ENCODE measurements at places on chromosomes 3 and 15. TPM values are rescaled to one million over a fixed set of nuclear protein-coding genes. Genes with fewer than 3 reads are reported as not detected.
A peak's percentile ranks its signal among the peaks of the same experiment; 100 is the strongest.

KBTBD13 gene
- not detected for total RNA-seq

LRTM1 gene
- not detected for total RNA-seq

PLCB2 gene
- 104 TPM for total RNA-seq

AADACL2 gene
- not detected for total RNA-seq

NRG4 gene
- not detected for total RNA-seq

RYR3 gene
- total RNA-seq = not detected

ZMYND10 gene
- 2.4 TPM for total RNA-seq

TP63 gene
- total RNA-seq = 0.58 TPM

BRK1 gene
- 106 TPM for total RNA-seq

CD200 gene
- 0.67 TPM for total RNA-seq

KCNMB3 gene
- total RNA-seq = 1.4 TPM

CCDC80 gene
- 0.35 TPM for total RNA-seq

CCR8 gene
- 47.6 TPM for total RNA-seq

MLF1 gene
- total RNA-seq = 2.4 TPM

SNX22 gene
- 0.35 TPM for total RNA-seq

LMAN1L gene
- not detected for total RNA-seq

- DNase-seq = no peak
These were observed 49.9 kb downstream of the TSC22D2 start for GRCh38 chr3:150458001-150458400.

- peak; percentile 83 for DNase-seq
These were observed 399 bp downstream of the MYO9A start for GRCh38 chr15:72117486-72118016.

GRCh38 chr3:171829841-171830517, 13.2 kb upstream of the TMEM212 start:
- no peak for DNase-seq

DNA sequence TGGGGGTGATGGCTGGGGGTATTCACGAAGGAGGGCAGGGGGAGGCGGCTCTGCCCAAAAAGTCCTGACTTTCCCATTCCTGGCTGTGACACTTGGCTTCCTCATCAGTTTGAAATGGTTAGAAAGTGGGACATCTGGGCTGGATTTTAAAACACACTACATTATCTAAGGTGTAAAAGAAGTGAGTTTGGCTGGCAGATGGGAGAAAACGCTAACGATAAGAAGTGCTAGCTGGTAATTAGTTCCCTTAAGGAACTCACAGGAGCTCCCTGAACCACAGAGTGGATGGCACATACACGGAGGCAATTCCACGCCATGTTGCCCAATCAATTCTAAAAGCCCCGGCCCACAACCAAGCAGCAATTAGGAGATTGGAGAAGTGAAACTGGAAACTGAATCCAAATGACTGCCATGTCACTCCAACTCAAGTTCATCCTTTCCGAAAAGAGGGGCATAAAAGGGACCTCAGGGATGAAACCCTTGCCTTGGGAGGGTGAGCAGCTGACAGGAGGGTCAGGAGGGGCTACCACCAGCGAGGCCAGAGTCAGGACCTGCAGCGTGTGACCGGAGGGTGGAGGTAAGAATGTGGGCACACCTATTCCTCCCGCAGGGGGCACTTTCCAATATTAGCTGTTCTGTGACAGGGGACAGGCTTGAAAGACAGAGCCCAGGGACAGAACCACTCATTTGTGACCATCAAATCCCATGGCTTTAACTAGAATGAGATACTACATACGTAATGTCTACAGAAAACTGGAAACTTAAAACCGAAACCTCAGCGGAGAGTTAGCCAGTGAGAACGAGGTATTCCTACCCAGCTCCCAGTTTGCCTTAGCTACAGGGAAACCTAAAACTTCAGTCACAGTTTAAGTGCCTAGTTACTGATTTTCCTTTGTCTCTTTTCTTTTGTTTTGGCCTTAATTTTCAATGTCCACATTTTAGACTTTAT, 95.3 kb upstream of the OXTR start:
- no peak for DNase-seq

GRCh38 chr3:197463279-197463678, 92.5 kb downstream of the BDH1 start:
- DNase-seq = no peak

DNA sequence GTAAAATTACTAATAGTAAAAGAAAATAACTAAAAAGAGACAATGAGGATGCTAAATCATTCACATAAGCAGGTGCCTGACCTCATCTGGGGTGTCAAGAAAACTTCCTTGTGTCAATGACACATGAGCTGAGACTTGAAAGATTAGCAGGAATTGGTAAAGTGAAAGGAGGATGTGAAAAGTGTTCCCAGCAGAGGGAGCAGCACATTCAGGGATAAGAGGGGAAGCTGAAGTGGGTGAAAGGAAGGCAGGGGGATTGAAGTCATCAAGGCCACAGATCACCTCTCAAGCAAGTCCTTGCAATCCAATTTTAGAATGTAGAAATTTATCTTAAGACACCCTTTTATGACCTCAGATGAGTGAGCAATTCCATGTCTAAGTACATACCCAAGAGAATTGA, 60.2 kb upstream of the ACP3 start:
- DNase-seq = no peak

GRCh38 chr3:108099244-108099643, 8.4 kb upstream of the CD47 start:
- no peak for DNase-seq

- DNase-seq = no peak
These were observed 517.8 kb upstream of the CFAP20DC start for GRCh38 chr3:59567661-59568060.

DNA sequence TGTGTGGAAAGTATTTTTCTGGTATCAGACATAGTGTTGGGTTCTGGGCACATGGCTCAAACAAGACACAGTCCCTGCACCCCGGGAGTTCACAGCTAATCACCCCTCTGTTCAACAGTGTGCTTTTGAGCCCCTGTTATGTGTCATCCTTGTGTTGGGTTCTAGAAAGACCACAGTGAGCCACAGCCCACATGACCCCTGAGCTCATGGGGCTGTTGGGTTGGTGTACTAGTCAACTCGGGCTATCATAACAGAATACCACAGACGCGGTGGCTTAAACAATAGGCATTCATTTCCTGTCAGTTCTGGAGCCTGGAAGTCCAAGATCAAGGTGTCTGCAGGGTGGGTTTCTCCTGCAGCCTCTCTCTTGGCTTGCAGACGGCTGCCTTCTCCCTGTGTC, 100.0 kb downstream of the DNAJB8 start:
- DNase-seq = peak; percentile 48

DNA sequence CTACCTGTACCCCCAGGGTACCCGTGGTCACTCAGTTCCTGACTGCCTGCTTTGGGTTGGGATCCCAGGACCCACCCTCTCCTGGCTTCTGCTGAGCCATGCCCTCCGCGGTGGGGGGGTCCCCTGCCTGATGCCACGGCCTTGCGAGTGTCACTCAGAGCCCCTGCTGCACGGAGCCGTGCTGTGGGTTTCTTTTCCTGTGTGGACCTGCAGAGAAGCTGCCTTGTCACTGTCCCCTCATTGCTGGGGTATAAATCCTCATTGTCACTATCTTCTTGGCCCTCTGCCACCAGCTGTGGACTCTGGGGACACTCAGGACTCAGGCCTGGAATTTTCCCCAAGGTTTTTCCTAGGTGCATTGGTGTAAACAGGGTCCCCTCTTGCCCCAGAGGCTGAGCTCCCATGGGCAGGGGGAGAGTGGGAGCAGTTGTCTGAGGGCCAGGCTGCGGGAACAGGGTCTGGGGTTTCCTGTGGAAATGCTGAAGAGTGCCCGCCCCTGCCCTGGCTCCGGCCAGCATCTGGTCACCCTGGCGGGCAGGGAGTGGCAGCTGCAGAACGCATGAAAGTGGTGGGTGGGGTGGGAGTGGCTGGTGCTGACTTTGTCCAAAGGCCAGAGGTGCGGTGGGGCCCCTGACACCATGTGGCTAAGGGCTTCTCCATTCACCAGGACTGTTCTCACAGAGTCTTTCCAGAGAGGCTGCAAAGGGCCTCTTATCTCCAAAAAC, 191.7 kb downstream of the GOLGA6L6 start:
- no peak for DNase-seq

DNA sequence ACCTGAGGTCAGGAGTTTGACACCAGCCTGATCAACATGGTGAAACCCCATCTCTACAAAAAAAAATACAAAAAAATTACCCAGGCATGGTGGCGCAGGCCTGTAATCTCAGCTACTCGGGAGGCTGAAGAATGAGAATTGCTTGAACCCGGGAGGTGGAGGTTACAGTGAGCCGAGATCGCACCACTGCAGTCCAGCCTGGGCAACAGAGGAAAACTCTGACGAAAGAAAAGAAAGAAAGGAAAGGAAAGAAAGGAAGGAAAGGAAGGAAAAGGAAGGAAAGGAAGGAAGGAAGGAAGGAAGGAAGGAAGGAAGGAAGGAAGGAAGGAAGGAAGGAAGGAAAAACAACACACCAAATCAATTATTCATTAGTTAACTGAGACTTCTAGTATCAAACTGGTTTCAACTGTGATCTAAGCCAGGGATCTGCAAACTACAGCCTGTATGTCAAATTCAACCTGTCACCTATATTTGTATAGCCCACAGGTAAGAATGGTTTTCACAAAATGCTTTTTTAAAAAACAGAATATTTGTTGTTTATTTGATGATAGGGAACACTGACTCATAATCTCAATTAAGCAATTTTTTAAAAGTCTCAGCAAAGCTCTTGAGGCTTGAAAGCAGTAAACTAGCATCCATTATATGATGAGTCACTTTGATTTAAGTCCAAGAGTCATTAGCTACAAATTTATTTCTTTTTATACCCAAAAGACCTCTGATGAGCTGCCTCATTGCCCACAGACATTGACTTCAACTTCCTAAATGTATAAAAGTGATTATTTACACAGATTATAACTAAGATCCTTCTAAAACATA, 127.6 kb downstream of the TBL1XR1 start:
- DNase-seq = no peak

- DNase-seq = no peak
These were observed 58.7 kb downstream of the CRTC3 start for GRCh38 chr15:90588427-90588826.

DNA sequence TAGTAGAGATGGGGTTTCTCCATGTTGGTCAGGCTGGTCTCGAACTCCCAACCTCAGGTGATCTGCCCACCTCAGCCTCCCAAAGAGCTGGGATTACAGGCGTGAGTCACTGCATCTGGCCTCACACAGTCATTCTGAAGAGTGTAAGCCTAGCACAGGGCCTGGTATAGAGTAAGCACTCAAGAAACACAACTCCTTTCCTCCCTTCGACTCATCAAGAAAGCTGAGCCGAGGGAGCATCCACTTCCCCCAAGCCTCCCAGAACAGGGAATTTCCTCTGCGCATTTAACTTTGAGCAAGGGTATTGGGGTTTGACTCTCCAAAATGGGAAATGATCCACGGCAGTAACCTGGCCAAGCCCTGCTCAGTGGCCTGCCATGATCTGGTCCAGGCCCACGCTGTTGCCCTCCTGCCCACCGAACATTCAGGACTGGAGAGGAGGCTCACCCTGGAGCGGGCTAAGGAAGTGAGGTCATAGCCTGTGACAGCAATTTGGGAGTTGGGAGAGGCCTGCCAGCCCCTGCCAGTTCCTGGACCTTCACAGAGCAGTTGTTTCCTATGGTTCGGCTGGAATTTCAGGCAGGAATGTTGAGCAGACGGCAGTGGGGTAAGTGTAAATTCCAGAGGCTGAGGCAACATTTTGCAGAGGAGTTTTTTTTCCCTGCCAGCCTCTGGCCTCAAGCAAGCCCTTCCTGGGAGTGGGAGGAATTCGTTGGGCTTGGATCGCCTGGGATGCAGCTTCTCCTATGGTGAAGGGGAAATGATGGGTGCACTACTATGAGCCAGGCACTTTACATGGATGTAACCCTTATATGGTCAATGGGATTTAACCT, 21.2 kb upstream of the SMAD3 start:
- no peak for DNase-seq

GRCh38 chr3:116005404-116005803, 382.1 kb downstream of the GAP43 start:
- no peak for DNase-seq

GRCh38 chr3:40875581-40875980, 323.7 kb upstream of the CTNNB1 start:
- no peak for DNase-seq

DNA sequence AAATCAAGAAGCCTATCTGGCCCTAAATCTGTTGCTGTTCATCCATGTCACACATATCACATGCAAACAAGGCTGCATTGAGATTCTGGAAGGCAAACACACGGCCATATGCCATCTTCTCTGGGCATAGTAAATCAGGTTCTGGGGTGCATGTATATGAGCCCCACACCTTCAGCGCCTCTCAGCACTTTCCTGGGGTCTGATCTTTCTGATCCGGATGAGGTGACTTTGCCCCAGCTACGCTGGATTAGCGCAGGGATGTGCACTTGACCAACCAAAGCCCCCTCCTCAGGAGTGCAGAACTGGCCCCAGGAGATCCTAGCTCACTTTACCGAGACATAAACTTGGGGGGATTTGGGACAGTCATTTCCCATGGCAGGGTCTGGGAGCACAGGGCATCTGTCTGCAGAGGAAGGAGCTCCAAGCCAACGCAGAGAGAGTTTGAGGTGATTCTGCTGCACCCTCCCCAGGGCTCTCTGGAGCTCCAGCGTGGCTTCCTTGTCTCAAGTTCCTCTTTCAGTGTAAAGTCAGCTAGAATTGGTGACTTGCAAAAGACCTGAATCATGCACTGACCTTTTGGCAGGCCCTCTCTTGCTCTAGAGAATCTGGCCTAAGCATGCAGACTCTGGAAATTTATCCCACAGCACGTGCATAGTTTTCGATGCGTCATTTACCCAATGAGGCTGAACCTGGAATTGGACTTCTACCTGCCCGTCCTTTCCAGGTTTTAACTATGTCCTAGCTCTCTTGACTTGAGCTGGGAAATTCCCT, 63.5 kb upstream of the KLF13 start:
- peak; percentile 40 for DNase-seq

GRCh38 chr15:38002883-38003477, 68.5 kb downstream of the TMCO5A start:
- peak; percentile 52 for DNase-seq

- DNase-seq = no peak
These were observed 10.8 kb downstream of the CLCN2 start for GRCh38 chr3:184350618-184351017.

DNA sequence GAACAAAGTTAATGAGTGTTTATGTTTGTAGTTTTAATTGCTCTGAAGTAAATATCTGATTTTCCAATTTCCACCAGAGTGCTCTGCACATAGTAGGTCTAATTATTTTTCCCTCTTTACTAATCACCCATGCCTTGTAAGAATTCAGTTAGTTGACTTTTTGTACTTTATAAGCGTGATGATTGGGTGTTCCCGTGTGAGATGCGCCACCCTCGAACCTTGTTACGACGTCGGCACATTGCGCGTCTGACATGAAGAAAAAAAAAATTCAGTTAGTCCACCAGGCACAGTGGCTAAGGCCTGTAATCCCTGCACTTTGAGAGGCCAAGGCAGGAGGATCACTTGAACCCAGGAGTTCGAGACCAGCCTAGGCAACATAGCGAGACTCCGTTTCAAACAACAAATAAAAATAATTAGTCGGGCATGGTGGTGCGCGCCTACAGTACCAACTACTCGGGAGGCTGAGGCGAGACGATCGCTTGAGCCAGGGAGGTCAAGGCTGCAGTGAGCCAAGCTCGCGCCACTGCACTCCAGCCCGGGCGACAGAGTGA, 507 bp upstream of the VHL start:
- peak; percentile 43 for DNase-seq

- no peak for DNase-seq
These were observed 7.2 kb upstream of the SYNM start for GRCh38 chr15:99097441-99098410.

GRCh38 chr3:34268032-34268709, 469.7 kb downstream of the PDCD6IP start:
- no peak for DNase-seq

Measured in activated CD8-positive, alpha-beta memory T cell treated with anti-CD3 and anti-CD28 coated beads, Interleukin-2, amount 10 ng/mL, durations not matched to agents 7 days and 5 days (primary cell).